ENCODE measurements at places on chromosomes 2 and 18.
A peak's percentile ranks its signal among the peaks of the same experiment; 100 is the strongest.

DNA sequence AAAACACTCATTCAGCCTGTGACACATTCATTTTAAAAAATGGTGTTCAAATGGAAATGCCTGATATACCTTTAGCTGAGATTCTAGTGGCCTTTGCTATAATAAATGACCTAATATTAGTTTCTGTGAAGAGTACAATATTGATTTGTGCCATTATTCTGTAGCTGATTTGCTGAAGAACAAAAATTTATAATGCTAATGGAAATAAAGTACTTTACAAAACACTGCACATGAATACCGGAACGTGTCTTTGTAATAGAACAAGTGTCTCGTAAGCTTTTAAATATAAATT is 138.7 kb downstream of the WDR7 start:
- no peak for DNase-seq

- DNase-seq, result no peak
Measured at GRCh38 chr2:214730800-214731407, 78.6 kb downstream of the BARD1 start.

DNA sequence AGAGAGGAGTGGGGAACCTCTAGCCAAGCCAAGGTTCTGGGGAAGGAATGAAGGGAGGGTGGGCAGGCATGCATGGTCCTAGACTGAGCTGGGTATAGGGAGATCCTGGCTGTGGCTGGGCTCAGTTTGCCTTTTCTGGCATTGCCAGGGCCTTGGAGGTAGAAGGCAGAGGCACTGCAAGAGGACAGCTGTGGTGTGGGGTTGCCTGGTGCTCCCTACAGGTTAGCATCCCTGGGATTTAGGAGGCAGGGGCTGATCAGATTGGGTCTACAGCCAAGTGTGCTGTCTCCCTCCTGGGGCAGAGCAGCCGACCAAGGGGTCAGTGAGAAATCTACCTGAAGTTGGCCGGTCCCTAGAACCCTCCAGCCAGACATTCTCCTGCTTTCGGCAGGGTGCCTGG is 15.9 kb downstream of the ABCG8 start:
- no peak for DNase-seq

DNA sequence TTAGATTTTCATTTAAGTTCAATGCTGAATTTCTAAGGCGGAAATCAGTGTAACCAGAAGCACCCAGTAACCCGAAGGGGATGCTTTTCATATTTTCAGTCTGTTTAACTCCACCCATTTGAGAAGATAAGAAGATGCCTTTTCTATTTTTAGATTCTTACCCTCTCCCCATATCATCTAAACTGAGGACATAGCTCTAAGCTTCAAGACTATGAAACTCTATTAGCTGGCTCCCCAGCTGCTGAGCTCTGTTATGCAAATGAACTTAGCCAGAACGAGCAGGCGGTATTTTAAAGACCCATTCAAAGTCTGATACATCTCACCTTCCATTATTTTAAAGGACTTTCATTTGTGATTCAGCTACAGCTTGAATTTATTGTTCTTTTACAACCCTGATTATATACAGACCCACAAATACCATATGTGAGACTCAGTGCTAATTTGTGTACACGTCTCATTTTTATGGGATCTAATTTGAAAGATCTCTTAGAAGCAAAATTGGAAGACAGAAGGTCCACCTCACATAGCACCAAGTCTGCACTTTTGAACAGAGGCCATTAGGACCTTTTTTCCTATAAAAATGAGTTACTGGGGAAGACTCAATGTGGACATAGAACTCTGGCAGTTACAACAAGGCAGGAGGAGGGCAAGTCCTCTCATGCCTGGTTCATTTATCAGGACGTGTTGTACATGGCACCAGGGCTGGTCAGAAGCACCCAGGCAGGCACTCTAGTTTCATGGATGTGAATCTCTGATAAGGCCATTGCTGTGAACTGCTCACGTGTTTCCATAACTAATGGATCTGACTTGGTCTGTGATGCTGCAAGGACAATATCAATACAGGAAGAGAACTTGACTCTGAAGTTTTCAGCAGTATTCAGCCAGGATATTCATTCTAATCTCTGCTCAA is 16.3 kb downstream of the CDC42EP3 start:
- DNase-seq, result no peak

GRCh38 chr2:233462826-233463470 is 103.6 kb downstream of the USP40 start:
- no peak for DNase-seq

DNA sequence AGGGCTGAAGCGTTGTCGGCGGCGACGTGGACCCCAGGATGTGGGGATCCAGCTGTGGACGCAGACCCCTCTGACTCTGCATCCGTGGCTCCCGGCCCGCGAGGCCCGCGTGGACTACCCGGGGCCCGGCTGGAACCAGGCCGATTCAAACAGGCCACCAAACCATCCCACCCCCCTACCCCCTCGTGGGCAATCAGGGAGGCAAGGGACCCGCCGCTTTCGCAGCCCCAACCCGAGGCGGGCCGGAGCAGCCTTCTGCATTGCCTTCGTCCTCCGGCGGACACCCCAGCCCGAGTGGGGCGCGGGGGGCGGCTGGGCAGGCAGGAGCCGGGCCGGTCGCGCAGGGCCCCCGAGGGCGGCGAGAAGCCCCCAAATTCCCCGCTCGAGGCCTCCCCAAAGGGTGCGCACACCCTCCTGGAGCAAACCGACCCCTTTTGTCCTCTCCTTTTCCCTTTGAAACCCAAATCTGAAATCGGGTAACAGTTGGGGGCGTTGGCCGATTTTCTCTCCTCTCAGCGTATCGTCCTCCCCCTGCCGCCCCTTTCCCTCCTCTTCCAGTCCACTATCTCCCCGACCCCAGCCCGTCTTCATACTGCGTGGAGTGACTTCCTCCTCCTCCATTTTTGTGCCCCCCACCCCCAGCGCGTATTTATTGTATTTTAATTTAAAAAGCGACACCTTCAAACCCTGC is 7.4 kb downstream of the SP9 start:
- DNase-seq, result peak; percentile 30

DNA sequence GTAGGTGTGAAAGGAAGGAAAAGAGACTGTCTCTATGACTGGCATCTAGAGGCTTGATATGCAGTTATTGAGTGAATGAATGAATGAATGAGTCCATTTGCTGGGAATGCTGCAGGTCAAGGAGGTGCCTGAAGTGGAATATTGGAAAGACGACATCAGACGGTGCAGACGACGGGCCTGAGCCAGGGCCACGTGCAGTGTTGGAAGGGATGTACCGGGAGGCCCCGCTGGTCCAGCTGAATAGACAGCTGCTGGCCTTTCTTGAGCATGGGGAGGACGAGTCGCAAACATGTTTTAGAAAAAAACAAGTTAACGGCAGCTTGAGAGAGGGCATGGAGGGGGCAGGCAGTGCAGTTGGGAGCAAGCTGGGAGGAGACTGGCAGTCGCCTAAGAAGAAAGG is 237.1 kb upstream of the PXDN start:
- DNase-seq, result no peak

DNA sequence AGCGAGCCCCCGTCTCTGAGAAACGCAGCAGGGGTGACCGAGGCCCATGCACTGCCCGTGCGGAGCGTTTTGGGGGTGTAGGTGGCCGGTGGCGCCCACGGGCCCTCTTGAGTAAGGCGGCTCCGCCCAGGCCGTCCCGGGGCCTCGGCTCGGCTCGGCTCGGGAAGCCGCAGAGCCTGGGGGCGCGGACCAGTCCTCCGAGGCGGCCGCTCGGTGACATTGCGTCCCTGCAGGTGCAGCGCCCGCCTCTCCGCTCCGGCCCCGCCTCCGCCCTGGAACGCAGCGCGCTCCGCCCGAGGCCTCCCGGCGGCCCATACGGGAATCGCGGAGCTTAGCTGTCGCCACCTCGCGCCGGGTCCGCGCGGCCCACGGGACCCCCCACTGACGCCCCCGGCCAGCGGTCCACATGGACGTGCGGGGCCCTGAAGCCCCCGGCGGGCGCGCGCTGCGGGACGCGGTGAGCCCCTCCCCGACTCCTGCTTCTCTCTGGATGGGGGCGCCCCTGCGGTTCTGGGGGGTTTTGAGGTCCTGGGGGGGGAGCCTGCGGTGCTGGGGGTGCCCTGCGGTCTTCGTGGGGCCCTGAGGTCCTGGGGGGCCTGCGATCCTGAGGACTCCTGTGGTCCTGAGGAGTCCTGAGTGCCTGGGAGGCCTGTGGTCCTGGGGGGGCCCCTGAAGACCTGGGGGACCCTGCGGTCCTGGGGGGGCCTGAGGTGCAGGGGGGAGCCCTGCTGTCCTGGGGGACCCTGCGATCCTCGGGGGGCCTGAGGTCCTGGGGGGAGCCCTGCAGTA is at the start of gene HSBP1L1:
Gene HSBP1L1 (plus strand): TSS at position 314 of the 789 bp plus-strand sequence. CDS start 93 bp downstream, at position 407.
- peak; percentile 71 for DNase-seq

DNA sequence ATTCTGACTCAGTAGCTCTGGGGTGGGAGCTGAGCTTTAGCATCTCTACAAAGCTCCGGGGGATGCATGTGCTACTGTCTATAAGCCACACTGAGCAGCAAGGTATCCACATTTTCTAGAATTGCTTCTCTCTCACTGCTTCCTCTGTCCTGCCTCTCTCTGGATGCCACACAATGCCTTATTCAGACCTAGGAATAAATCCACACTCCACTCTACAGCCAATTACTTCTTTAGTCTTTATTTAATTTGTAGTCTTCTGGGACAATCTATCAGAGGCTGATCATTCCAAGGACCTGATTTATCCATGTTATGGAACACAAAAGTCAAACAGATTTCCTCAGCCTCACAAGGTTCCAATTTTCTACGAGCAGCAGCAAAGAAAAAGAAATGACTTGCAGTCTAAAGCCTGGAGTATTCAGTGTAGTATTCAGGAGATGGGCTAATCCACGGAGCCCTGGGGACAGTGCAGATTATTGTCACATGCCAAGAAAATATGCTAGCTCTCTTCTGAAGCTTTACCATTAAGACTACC is 4.4 kb downstream of the BCL2 start:
- no peak for DNase-seq

GRCh38 chr2:101002562-101003277 is 631 bp downstream of the RPL31 start:
- DNase-seq, result no peak

GRCh38 chr2:231627384-231628120 is 34.9 kb downstream of the TEX44 start:
- no peak for DNase-seq

All from activated T-cell treated with anti-CD3 and anti-CD28 coated beads, Interleukin-2, amount 50 U/mL, for 48 hours (primary cell).